ENCODE measurements at places on chromosomes 2 and 18.

DNA sequence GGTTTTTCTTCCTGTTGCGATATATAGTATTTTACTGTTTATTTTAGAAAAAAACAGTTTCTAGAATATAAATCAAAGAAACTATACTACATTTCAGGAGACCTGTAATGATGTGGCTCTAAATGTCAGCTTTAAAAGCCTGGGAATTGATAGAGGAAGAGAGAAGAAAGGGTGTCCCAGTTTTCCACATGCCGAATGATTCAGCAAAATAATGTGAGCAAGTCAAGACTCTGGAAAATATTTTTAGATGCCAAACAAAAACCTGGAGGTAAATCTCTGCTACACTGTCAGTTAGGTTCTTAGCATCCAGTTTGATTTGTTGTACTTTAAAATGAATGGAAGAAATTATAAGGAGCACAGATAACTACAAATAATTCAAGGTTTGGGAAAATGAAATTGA is 67.1 kb upstream of the DSG1 start:
- no peak for DNase-seq

GRCh38 chr2:98394595-98395153 is 48.4 kb downstream of the CNGA3 start:
- no peak for DNase-seq

DNA sequence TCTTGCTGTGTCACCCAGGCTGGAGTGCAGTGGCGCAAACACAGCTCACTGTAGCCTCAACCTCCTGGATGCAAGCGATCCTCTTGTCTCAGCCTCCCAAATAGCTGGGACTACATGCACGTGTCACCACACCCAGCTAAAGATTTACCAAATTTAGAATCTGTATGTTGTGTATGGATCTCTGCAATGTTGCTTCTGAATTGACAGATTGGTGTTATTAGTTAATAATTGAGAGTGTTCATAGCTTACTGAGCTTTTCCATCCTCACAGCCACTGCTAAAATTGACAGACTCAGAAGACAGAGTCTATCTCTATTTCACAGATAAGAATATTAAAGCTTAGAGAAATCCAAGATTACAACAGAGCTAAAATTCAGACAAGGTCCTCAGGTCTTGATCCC is 4.3 kb upstream of the NBAS start:
- no peak for DNase-seq

- no peak for DNase-seq
Measured at GRCh38 chr2:9313443-9313842, 106.8 kb downstream of the ASAP2 start.

- DNase-seq, result no peak
Measured at GRCh38 chr2:229714080-229714735, at the start of gene DNER. DNER (minus strand) TSS chr2:229714555; CDS start chr2:229714423, 132 bp downstream.

GRCh38 chr2:40204268-40204667 is 247.6 kb downstream of the SLC8A1 start:
- no peak for DNase-seq

- DNase-seq, result no peak
Measured at GRCh38 chr2:40256649-40257048, 195.2 kb downstream of the SLC8A1 start.

GRCh38 chr2:229124136-229124535 is 147.0 kb downstream of the PID1 start:
- DNase-seq, result no peak

- DNase-seq, result no peak
Measured at GRCh38 chr2:16666449-16666801, 791 bp upstream of the CYRIA start.

DNA sequence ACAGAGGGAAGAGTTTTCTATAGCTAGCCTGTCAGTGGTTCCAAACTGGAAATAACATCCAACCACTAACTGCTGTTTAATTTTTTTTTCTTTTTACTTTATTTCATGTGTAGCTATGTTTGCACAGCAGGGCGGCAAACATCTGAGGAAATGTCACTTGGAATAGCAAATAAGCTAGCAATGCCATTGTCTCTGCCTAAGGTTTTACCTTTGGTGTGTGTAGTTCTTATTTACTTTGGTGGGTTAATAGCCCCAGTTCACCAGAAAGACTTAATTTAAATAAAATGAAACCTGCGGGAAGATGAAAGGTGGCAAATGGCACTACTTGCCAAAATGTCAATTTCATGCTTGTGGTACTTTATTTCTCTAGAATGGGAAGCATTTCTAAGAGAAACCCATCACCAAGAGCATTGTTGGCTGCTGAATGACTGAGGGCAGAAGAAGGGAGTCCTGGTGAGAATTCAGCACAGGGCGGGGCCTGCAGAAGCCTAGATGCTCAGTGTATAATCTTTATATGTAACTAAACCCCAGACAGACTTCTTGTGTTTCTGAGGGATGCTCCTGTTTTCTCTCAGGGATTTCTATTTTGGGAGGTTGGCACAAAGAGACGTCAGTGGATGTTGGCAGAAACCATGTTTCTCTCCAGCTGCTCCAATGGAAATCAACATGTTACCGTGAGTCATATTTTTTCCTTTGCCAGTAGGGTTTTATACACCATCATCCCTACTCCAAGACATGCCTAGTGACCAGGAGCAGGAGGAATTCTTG is 300.4 kb upstream of the NT5C1B start:
- no peak for DNase-seq

GRCh38 chr2:216424274-216424673 is 12.0 kb downstream of the SMARCAL1 start:
- no peak for DNase-seq

DNA sequence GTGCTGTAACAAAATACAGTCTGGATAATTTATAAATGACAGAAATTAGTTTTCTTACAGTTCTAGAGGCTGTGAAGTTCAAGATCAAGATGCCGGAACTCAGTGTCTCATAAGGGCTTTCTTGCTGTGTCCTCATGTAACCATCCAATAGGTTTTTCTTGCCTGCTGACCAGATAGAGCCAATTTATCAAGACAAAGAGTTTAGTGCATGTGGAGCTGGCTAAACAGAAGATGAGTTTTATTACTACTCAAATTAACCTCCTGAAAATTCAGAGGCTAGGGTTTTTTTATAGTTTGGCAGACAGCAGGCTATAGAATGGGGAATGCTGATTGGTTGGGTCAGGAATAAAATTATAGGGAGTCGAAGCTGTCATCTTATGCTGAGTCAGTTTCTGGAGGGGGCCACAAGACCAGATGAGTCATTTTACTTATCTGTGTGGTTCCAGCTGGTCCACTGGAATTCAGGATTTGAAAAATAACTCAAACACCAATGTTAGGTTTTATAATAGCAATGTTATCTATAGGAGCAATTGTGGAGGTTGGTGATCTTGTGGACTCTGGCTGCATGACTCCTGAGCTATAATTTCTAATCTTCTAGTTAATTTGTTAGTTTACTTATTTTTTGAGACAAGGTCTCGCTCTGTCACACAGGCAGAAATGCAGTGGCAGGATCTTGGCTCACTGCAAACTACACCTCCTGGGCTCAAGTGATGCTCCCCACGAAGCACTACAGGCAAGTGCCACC is 3.2 kb upstream of the PDK1 start:
- no peak for DNase-seq

DNA sequence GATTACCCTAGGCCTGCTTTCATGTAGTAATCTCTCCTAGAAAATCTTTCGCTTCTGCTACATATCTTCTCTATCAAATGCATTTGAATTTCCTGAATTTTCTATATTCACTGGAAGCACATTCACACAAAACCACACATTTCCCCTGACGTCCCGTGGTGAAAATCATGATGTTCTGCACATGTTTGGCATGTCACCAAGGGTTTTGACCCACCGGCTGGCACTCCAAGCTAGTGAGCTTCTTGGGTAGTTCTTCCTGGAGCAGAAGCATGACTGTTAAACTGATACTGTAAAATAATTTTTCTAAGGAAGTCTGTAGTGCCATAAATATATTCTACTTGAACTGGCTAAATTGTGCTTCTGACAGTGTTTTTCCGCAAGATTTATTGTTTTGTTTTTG is 510.1 kb upstream of the SLC8A1 start:
- no peak for DNase-seq

DNA sequence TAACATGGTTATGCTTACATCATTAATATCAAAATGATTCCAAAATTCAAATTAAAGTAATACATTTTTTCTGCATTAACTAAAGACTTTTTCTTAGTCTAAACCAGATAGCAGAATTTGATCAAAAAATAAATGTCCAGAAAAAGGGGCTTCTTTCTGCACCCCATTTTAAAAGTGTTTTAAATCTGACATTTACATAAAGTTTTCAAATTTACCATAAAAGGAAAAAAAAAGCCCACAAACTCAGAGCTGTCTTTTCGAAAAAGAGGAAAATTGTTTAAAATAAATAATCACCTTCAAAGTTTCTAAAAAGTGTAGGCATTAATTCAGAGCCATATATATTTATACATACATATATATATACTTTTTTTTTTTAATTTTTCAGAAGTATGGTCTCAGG is 1.5 kb downstream of the FASTKD1 start:
- no peak for DNase-seq

DNA sequence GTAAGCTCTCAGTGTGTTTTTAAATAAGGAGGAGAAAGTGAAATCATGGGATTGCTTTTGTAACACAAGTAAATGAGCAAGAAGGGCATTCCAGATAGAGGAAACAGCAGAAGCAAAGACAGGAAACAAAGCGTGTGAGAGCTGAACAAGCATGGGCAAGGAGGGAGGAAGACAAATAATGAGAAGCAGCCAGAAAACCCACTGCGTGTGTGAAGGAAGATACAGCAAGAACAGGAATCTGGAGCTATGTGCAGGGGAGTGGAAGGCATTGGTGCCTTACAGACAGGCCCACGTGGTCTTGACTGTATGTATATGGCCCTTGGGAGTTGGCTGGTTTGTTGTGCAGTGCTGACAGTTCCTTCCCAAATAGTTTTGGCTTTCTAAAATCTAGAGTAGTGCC is 88.6 kb downstream of the AAK1 start:
- DNase-seq, result no peak

- no peak for DNase-seq
Measured at GRCh38 chr2:59594671-59595222, 958.7 kb downstream of the BCL11A start.

GRCh38 chr18:55323051-55323994 is 264.7 kb downstream of the TCF4 start:
- DNase-seq, result no peak

GRCh38 chr2:144522176-144522896 is 2.4 kb upstream of the ZEB2 start:
- no peak for DNase-seq

DNA sequence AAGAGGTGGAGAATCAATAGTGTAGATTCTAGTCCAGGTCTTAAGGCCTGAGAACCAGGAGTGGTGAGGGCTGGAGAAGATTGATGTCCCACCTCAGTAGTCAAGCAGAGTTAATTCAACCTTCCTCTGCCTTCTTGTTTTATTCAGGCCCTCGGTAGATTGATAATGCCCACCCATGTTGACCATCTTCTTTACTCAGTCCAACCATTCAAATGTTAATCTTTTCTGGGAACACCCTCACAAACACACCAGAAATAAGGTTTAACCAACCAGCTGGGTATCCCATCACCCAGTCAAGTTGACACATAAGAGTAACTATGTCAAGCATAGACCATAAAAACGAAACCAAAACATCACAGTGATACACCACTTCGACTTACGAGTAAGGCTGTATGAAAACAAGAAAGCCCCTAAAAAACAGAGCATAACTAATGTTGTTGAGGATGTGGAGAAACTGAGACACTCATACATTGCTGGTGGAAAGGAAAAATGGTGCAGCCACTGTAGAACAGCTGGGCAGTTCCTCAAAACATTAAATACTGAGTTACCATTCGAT is 57.5 kb downstream of the SLC35F5 start:
- no peak for DNase-seq

GRCh38 chr18:59649591-59649990 is 47.6 kb downstream of the CCBE1 start:
- DNase-seq, result no peak

DNA sequence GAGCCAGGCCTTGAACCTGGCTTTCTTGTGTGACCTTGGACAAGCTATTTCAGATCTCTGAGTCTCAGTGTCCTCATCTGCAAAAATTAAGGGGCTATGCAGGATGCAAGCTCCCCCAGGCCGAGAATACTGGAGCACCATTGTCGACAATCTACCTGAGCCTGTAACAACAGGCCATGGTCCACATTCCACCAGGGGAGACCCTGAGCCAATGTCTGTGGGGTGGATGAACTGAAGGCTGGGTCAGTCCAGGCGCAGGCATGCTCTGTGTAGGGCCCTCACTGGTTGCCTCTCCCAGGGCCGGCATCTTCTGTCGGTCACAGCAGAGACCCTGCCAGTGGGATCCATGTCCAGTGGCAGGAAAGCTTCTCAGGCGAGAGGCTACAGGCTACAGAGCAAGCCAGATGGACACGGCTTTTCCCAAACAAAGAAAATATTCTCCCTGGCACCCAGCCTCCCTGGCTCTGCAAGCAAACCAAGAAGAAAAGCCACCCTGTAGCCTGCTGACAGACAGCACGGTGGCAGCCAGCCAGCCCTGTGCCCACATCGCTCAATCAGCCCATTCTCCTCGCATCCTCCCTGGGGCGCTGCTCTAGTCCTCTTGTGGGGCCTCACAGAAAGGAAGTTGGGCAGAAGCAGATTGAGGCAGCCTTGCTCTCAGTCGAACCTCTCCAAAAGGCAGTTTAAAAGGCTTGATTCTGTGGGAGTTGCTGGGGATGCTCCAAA is 48.7 kb upstream of the FZD7 start:
- DNase-seq, result no peak

DNA sequence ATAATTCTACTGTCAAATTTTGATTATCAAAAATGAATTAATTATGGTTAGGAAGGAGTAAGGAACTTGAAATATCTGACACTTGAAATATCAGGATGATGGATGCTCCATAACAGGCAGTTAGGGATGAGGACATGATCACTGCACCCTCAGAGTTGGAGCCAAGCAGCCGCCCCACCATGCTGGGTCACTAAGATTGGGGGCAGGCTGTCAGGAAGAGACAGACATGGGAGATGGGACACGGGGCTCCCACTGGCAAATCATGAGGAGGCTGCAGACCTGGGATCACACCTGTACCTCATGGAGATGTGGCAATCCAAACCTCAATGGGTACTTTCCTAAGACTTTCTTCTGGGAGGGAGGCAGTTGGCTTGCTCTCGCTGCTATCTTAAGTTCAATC is 982.0 kb upstream of the ZEB2 start:
- no peak for DNase-seq

DNA sequence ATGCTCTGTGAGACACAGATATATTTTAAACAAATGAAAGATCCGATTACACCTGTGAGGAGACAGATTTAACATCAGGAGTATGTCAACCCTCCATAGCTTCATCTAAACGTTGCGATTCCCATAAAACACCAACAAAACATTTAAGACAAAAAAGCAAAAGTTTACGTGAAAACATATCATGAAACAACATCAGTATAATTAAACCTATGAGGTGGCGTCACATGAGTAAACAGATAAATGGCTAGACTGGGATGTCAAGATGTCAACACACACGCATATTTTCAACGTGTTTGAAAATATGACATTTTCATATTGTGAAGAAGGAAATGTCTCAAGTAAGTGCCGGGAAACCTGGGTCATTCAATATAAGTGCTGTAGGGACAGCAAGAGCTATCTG is 25.5 kb upstream of the GPC1 start:
- DNase-seq, result no peak
